ENCODE measurements at places on chromosomes 2 and 18. TPM values are rescaled to one million over a fixed set of nuclear protein-coding genes. Genes with fewer than 3 reads are reported as not detected.

Gene CABYR
- total RNA-seq, result 9.7 TPM

Gene IL36B
- total RNA-seq, result not detected

Gene SPP2
- not detected for total RNA-seq

- no peak for DNase-seq
Observed at GRCh38 chr2:189577121-189577520, 3.5 kb downstream of the SLC40A1 start.

Gene SP5
- total RNA-seq, result not detected

Gene GAL3ST2
- total RNA-seq, result not detected

DNA sequence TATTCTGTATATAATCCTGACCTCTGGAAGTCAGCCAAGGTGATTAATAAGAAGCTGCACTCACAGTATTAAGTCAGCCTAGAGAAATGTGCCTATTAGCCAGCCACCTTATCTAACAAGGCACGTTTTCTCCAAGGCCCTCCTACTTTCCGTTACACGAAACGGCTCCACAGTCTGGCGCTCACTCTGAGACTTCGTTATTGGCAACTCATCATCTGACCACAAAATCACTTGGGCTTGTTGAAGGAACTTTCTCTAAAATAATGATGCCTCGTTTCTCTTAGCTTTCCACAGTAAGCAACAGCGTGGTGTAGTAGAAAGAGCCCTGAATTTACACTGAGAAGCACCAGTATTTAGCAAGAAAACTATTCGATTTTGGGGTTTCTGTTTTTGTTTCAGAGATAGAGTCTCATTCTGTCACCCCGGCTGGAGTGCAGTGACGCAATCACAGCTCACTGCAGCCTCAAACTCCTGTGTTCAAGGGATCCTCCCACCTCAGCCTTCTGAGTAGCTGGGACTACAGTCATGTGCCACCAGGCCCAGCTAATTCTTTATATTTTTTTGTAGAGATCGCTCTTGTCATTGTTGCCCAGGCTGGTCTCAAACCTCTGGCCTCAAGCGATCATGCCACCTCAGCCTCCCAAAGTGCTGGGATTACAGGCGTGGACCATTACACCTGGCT lies 53.6 kb upstream of the SLC14A1 start:
- DNase-seq, result no peak

- no peak for DNase-seq
Observed at GRCh38 chr2:28021898-28022297, 131.4 kb downstream of the BABAM2 start.

- no peak for DNase-seq
Observed at GRCh38 chr18:57440331-57441070, 5.3 kb downstream of the ONECUT2 start.

- DNase-seq, result peak; percentile 3
Observed at GRCh38 chr18:72378016-72378415, 166.1 kb downstream of the CBLN2 start.

Gene BCL11A
- not detected for total RNA-seq

GRCh38 chr2:112877423-112877822 lies 33.5 kb upstream of the IL37 start:
- peak; percentile 86 for DNase-seq

Gene CFAP65
- 0.12 TPM for total RNA-seq

DNA sequence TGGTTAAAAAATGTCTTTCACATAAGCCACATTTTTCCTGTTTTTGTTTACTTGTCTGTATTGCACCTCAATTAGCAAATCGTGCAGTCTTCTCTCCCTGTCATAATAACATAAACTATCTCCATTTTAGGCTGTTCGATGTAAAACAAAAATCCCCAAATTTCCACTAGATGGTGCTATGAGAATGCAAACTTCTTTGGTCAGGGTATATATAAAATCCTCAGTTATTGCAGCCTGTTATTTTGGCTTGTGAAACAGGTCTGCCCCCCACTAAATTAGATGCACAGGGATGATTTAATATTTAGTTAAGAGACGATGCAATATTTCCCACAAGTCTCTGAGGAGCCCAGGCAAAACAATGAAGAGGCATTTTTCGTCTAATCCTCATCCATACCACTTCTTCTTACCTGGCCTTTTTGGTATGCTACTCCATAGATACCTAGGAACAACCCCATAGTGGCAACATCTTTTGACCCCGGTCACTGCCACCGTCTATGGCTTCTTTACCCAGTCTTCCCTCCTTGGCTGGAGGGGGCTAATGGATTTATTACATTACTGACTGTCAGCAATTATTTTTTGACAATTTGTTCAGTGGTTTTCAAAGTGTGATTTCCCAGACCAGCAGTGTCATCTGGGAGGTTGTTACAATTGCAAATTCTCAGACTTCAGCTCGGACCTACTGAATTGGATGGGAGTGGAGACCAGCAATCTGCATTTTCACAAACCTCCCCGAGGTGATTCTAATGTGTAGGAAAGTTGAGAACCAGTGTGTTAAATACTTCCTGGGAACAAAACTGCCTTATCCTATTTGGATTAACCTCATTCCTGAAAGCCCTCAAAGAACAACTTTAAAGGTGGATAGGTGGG lies 117.4 kb upstream of the CWC22 start:
- DNase-seq, result peak; percentile 57

DNA sequence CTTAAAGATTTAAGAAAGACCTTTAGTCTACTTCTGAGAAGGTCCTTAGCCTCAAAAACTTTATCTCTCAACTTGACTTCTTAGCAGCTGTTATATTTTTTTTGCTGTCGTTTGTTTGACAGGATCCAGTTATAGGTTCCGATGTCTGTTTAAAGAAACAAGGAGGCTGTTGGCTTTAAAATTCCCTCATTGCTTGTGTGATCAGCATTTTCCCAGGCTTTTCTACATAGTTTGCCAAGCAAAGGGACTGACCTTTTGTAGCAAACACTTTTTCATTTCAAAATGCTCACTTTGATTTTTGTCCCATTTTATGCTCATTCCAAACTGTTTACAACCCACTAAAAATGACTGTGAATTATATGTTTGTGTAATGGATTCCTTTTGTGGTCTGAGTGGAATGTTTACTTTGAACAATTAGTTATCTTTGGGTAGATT lies 394.9 kb downstream of the ARHGAP15 start:
- DNase-seq, result no peak

Gene HOXD8
- 11.7 TPM for total RNA-seq

DNA sequence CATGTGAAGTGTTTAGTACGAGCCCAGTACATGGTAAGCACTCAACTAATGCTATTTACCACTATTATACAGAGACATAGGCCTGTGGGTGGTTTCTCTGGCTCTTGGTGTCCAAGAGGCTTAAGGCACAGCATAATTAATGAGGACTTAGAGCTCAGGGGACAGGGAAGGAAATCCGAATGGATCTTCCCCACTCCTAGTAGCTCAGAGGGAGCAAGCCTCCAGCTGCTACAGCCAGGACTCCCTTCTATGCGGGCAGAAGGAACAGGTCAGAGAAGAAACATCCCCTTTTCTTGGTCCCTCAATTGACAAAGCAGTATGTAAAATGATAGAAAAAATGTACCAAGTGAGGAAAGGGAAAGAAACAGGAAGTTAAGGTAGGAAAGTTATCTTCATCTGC lies 261.3 kb upstream of the STON1 start:
- no peak for DNase-seq

DNA sequence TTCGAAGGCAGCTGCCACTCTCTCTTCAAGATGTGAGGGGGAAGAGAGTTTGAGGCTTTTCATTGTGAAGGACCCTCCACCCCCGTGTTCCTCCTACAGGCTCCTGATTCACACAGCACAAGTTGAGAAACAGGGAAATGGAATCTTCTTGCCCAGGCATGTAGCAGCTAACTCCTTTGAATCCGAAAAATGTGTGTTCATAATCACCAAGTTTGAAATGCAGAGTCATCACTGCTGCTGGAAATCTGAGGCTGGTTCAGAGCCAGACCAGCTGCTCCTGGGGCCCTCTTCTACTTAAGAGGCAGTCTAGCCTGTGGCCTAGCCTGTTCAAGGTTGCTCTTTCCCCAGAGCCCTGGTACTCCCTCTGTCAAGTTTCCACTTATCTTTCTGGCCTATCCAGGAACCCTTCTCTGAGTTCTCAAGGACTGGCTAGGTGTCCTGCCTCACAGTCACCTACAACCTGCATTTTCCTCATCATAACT lies 166.4 kb downstream of the TMEM247 start:
- DNase-seq, result peak; percentile 61

DNA sequence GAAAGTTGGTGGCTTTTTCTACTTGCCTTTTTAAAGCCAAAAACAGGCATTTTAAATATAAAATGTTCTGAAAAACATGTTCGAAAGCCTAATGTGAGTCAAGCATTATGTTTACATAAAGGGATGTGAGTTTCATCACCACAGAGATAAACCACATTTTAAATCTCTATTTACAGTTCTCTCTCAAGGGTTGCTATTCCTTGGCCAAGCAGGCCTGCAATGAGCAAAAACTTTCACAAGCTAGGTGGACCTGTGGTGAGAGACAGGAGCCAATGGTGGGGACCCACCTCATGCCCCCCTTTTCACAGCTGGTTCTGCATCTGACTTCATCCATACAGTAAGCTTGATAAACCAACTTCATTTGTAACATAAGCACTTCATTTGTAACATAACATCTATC lies 65.1 kb downstream of the CUL3 start:
- DNase-seq, result peak; percentile 39

DNA sequence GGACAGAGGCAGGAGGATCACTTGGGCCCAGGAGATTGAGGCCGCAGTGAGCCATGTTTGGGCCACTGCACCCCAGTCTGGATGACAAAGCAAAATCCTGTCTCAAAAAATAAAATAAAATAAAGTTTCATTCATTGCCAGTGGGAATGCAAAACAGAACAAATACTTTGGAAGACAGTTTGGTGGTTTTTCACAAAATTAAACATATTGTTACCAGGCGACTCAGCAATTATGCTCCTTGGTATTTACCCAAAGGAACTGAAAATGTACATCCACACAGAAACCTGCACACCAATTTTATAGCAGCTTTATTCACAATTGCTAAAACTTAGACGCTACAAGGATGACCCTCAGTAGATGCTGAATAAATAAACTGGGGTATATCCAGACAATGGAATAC lies 35.8 kb downstream of the FOSL2 start:
- no peak for DNase-seq

Data from RPMI7951 (cell line).